ENCODE measurements at places on chromosomes 3 and 15.

DNA sequence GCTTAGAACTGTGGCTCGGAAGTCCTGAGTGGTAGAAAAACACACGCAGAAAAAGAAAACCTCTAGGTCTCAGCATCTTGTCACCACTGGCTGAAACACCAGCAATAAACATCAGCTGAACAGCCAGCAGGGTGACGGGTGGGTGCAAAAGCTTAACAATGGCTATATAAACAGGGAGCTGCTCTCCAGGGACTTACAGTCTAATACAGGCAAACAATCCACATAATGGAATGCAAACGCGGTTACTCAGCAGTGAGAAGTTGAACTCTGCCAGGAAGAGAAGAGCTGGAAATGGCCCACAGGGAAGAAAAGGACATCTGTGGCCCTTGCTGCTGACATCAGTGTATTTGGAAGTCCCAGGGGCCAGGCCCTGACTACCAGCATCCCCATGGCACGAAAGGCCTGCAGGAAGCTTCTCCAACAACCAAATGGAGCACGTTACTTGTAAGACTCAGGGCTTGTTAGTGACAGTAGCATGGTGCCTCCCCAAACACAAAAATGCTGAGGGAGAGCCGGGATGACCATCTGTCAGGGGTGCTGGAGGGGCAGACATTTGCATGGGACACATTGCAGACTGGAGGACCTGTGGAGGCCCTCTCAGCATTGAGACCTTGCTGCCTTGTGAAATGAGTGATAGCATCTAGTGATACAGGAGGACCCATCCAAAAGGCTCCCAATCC is 3.0 kb downstream of the HEG1 start:
- DNase-seq = no peak

GRCh38 chr3:31752305-31753049 is 219.8 kb downstream of the STT3B start:
- no peak for DNase-seq

GRCh38 chr3:112302150-112302830 is 8.3 kb upstream of the SLC9C1 start:
- no peak for DNase-seq

GRCh38 chr15:72541674-72542073 is 67.5 kb downstream of the ARIH1 start:
- DNase-seq = no peak

DNA sequence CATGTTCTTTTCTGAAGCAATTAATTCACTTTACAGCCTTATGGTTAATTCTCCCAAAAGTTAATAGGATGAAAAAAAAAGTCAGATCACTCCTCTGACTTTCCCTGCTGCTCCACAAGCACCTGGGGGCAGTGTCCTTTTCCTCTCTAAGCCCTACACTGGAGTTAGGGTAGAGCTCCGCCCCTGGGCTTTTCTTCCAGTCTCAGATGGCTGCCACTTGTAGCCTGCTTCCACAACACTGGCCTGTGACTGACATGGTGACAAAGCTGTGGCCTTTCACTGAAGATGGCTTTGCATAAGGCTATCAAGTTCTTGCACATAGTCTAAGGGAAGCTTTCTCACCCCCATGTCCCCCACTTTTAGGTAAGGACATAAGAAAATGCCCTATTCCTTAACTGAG is 1.3 kb upstream of the MON1A start:
- DNase-seq = no peak

DNA sequence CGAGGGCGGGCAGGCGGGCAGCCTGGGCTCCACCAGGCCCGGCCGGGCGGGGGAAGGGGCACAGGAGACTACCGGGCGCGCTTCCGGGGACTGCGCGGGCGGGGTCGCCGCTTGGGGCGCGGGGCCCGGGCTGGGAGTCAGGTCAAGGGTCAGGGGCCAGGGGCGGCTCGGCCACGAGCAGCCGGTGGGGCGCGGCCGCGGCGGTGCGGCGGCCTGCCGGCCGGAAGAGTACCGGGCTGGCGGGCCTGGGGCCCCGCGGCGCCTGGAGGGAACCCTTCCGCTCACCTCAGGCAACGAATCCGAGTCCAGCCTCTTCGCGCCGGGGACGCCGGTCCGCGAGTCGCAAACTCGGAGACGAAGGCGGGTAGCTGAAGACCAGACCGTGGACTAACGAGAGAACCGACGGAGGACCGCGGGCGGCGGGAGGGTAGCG is 225 bp downstream of the RHOA start:
- no peak for DNase-seq

GRCh38 chr3:190323246-190323626 is 990 bp upstream of the CLDN1 start:
- DNase-seq = no peak

GRCh38 chr3:42844412-42844713 is 31.3 kb downstream of the CYP8B1 start:
- no peak for DNase-seq

DNA sequence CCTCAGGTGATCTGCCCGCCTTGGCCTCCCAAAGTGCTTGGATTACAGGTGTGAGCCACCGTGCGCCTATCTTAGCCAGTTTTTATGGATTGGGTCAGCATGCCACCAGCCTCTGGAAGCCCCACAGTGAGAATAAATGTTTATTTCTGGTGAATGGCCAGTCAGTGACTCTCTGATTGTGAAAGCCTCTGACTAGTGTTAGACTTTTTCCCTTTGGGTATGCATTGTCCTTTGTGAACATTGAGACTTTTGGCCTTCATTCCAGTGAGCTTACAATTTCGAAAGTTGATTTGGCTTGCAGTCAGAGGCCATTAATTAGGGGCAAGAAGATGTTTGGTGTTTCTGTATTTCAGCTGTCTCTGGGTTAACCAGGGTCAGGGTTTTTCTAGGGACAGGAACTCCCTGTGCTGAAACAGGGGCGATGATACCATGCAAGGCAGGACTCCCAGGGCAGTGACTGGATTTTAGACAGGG is 274.5 kb upstream of the C2CD4B start:
- DNase-seq = no peak

GRCh38 chr3:60708191-60708975 is 542.9 kb downstream of the FHIT start:
- no peak for DNase-seq

- no peak for DNase-seq
Measured at GRCh38 chr3:15325228-15325627, 7.2 kb downstream of the SH3BP5 start.

DNA sequence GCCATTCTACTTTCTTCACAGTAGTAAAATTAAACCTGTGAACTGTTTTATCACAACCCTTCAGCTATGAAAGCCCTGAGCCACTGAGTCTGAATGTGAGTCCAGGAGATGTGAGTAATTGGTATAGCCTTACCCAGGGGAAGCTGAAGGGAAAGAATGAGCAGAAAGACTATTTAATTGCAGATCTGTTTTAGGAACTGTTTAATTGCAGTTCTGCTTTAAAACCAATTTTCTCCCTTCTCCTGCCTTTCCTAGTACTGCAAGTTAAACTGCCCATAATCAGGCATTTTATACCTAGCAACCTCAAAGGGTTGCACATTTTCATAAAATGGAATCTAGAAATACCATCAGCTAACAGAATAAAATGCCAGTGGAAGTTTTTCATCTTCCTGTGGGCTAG is 476.7 kb downstream of the OCA2 start:
- DNase-seq = no peak

DNA sequence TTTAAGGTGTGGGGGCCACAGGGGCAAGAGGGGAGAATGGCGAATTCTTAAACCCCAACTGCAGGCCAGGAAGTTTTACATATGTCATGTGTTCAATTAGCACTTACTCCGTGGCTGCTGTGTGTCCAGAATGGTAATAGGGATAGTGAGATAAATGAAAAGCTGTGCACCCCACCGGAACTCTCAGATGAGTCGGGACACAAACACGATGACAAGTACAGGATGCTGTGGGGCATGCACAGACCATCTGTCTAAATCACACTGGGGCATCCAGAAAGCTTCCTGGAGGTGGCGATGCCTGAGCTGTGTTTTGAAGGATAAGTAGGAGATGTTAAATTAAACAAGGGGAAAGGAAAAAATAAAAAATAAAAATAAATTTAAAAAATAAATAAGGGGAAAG is 18.3 kb upstream of the TMEM158 start:
- DNase-seq = no peak

DNA sequence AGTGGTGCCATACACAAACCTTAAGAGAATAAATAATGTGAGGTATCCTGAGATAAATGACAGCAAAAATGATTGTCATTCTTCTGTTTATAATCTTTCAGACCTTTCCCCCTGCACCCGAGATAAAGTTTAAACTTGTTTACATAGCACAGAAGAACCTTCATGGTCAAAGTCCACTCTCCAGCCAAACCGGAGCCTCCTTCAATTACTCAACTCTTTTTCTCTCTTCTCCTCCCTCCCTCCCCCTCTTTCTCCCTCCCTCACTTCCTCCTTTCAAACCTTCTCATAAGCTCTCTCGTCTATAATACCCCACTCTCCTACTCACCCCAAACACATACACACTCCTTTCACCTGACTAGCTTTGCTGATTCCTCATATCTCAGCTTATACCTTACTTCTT is 198.9 kb downstream of the EFHB start:
- DNase-seq = no peak

- DNase-seq = no peak
Measured at GRCh38 chr3:144197116-144197515, 225.5 kb downstream of the DIPK2A start.

- DNase-seq = no peak
Measured at GRCh38 chr15:33535135-33535534, 224.4 kb downstream of the RYR3 start.

DNA sequence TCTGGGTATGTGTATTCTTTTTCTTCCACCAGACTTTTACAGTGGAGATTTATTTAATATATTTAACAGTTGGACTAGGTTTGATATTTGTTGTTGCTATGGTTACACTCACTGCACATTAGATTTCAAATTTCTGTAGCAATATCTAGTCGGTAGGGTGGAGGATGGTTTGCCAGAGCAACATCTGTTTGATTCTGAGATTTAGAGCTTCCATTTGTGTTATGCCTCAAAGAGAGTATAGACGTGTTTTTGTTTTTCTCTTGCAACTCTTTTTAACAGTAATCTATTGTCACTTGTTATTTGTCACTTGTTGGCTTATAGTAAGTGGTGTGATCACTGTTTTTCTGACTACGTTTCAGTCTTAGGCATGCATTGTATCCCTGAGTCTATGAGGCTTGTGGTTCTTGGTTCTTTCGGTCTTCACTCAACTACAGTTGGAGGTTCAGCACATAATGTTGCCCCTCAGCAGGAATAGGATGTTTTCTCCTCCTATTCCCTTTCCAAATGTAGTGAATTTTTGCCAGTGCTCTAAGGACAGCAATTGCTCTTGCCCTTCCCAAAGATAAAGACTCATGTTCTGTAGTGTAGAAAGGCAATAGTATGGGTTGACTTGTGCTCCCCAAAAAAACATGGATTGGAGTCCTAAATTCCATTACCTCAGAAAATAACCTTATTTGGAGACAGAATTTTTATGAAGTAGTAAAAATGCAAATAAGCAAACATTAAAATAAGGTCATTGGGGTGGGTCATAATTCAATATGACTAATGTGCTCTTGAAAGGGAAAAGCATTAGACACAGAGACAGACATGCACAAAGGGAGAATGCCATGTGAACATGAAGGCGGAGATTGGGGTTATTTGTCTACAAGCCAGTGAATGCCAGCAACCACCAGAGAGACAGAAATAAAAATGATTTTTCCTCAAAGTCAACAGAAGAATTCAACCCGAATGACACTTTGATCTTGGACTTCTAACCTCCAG is 692.1 kb downstream of the DIPK2A start:
- DNase-seq = no peak

DNA sequence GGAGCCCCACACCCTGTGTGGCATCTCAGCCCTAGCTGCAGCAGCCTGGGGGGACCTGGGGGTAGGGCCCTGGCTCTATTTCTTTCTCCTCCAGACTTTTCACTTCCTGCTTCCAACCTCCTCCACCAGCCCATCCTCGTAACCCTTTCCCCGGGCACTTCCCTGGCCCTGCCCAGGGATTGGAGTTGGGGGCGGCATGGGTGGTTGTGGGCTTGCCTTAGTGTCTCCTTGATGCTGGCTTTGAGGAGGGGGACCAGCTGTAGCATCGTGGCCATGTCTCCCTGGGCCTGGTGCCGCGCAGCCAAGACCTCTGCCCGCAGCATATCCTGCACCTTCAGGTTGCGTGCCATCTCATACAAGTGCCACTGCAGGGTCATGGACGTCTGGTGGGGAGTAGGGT is 28.1 kb downstream of the CYP11A1 start:
- no peak for DNase-seq

DNA sequence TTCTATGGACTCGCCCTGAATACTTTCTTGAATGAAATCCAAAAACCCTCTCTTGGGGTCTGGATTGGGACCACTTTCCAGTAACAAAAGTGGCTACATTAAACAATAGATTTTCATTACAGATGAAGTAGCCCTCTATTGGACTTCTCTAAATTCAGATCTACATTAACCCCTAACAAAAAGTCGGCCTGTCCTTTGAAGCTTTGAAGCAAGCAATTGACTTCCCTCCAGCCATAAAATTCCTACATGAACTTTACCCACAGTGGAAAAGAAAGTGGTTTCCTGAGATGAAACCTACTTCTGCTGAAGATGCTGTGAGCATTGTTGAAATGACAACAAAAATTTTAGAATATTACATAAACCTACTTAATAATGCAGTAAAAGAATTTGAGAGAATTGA is 967.1 kb upstream of the ROBO1 start:
- DNase-seq = no peak

- no peak for DNase-seq
Measured at GRCh38 chr15:64361259-64361658, 5.3 kb upstream of the CSNK1G1 start.

DNA sequence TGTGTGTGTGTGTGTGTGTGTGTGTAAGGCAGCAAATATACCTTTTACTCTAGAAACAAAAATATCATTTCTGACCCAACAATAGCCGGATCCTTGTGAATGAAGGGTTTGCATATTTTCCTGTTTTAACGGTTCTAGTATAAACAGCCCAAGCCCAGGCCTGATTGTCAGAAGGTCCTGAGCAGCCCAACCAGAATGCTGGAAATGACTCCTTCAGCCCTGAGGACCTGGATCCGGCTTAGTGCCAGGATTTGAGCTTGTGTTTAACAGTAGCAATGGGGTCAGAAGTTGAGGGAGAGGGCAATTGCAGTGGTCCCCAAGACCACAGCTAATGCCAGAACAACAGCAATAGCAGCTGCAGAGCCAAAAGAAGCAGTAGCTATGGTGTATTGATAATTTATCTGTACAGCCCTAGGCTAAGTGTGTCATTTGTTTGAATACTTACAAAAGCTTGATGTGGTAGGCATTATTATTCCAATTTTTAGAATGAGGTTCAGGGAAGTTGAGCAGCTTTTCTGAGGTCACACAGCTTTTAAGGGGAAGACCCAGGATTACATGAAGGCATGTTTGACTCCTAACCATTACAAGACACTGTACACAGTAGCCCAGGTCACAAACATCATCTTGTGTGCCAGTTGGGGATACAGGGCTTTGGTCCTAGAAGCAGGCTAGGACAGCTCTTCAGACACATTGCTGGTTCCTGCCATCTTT is 12.8 kb downstream of the FOXL2 start:
- DNase-seq = no peak

GRCh38 chr3:51953445-51953844 is 1.7 kb upstream of the GPR62 start:
- no peak for DNase-seq

- no peak for DNase-seq
Measured at GRCh38 chr3:114879059-114880031, 267.7 kb downstream of the ZBTB20 start.

All from stimulated activated CD8-positive, alpha-beta memory T cell treated with anti-CD3 and anti-CD28 coated beads, Interleukin-4, amount 100 ng/mL, for 1 hour (primary cell).